Suppressor macrophage treated with lipopolysaccharide for 4 hours (primary cell): ENCODE measurements at places on chromosomes 3 and 15.

- peak; percentile 91 for DNase-seq
These were observed 13.3 kb upstream of the PAQR9 start for GRCh38 chr3:142976621-142977398.

DNA sequence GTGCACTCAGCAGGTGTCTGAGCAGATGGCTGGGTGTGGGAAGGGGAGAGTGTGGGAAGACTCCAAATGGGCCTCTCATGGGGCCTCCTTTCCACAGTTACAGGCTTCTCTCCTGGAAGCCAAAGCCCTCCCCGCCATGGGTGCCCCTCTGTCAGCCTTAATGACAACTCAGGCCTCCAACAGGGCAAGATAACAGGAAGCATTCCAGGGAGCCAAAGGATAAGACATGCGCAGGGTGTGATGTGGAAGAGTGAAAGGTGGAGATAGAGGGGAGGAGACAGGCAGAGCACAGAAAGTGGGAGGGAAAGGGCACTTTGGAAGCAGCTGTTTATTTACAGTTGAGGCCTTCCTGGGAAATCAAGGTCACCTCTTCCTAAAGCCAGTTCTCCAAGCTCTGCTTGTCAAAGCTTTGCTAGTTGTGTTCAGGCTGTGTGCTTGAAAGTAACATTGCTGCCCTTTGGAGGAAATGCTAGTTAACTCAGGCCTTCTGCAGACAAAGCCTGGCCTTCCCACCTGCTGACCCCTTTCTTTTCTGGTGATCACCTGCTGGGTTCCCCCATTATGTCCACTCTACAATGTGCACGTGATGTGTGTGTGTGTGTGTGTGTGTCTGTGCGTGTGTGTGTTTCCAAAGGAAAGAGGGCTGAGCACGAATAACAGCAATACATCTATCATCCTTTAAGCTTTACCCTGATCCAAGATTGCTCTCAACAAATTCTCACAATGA is 35.2 kb upstream of the SMAD3 start:
- no peak for DNase-seq

DNA sequence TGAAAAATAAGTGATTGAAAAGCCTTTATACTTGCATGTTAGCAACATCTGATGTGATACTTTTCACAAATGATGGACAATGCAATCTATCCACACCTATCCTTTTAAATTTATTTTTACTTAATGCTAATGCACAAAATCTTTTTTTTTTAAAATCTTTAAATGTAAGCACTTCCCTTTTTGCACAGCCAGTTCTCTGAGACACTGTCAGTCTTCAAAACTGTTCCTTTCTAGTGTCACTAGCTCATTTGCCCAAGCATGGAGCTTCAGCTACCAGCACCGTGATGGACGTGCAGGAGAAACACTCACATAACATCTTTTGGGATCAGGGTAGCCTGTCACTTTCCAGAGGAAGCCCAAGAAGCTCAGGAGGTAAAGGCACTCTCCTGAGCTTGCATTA is 50.1 kb downstream of the NR1D2 start:
- DNase-seq: no peak

GRCh38 chr15:83016906-83017305 is 5.5 kb upstream of the C15orf40 start:
- DNase-seq: peak; percentile 62

DNA sequence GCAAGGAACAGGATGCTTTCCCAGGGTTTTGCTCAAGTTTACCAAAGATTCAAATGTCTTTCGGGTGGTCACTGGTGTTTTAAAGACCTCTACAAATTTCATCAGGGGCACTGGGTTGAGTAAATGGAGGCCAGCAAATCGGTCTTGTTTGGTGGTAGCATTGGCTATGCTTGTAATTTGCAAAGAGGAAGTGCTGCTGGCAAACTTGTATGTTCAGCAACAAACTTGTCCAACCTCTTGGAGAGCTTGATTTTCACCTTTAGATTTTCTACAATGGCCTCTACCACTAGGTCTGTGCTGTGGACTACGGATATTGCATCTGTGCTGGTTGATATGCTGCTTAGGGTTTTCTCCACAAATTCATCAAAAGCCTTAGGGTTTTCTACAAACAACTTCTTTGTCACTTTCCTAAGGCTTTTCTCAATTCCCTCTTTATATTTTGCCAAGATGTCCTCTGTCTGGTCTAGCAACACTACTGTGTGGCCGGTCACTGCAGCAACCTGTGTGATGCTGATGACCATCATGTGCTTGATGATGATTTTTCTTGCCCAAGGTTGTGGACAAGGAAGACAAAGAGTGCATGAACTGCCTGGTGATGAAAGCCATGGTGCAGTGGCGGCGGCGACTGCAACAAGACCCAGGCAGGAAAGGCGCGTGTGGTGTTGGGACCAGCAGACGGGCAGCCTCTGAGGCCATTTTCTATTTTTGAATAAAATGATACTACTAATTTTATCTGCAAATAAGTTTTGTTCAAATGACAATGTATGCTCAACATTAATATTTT is 50.8 kb downstream of the RFX7 start:
- DNase-seq: no peak

- DNase-seq: peak; percentile 21
These were observed 12.1 kb downstream of the CHRNA7 start for GRCh38 chr15:32042269-32042972.

DNA sequence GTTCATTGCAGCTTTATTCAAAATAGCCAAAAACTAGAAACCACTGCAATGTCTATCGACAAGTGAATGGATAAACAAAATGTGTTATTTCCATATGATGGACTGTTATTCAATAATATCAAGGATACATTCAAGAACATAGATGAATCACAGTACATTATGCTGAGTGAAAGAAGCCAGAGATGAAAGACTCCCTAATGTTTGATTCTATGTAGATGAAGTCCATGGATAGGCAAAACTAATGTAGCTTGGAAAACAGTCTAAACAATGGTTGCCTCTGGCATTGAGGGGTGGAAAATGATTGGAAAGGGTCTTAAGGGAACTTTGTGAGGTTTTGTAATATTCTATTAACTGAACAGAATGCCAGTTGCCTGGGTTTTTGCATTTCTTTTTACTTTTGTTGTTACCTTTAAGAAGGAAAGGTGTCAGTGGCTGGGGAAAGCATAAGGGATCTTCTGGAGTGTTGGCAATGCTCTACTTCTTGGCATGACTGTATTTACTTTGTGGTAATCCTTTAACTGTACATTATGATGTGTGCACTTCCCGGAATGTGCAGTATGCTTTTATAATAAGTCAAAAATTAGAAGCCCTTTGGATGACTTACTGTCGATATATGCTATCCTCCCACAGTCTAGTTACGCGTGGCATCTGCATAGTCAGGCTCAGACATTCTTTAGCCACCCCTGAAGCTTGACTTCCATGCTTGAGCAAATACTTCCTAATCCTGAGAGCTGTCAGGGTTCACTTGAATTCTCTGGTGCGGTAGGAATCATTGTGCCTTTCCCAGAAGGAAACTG is 20.5 kb upstream of the ATP10A start:
- no peak for DNase-seq

DNA sequence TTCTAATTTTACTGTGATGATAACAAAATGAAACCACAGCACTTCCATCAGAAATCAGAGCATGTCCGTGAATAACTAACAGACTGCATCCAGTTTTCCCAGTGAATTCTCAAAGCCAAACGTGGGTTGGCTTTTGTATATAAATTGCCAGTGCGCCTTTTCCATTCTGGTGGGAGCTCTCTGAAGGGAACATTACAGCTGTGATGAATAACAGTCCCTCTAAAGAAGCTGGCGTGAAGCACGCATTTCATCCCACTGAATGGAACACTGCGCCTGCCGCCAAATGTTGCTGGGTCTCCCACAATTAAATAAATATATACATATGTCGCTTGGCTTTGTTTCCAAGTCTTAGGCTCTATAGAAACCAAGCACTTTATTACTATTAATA is 113.0 kb upstream of the PFN2 start:
- no peak for DNase-seq

DNA sequence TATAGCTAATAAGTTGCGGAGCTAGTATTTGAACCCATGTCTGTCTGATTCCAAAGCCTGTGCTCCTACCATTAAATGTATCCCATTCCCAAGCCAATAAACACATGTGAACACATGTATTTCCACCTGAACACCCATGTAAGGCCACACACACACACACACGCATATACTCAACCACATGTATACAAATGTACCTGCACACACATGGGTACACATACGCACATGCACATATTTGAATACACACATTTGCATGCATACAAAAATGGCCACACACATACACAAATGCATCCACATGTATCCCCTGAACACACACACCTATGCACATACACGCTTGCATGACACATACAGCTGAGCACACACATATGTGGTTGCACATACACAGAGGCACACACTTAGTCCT is 5.4 kb upstream of the MRPS22 start:
- no peak for DNase-seq

- no peak for DNase-seq
These were observed 51.7 kb upstream of the TRIM59 start for GRCh38 chr3:160501325-160501724.

DNA sequence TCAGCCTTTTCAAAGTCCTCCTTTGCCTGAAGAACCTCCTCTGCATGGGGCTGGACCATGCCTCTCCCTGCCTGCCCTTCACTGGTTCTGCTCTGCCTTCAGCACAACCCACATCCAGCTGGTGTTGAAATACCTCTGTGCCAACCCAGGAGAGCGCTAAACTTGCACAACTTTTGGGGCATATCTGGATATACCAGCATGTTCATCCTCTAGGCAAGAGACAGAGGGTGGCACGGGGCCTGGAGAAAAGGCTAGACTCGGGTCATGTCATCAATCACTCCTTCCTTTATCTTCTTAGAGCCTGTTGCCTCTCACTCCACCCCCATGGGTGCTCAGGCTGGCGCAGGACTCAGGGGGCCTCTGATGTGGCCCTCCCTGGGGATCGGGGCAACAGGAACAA is 4.8 kb downstream of the SEMA4B start:
- peak; percentile 32 for DNase-seq

DNA sequence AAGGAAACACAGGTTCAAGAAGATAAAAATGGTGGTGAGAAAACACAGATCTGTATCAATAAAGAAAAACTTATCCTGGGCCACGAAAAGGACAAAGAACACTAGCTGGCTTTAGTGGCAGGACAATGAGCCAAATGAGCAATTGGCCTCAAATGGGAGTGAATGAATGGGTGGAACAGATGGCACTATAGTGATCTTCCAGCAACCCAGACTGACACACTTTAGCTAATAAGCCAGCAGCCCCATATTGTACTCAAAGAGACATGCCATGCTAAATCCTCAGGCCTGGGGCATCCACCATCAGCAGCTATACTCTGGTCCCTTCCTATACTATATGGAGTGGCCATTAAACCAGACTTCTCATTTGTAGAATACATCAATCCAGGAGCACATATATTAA is 60.0 kb upstream of the GADL1 start:
- DNase-seq: no peak

GRCh38 chr3:69777582-69777967 is 38.3 kb downstream of the MITF start:
- no peak for DNase-seq

GRCh38 chr3:120039642-120040610 is 54.3 kb downstream of the GSK3B start:
- no peak for DNase-seq

DNA sequence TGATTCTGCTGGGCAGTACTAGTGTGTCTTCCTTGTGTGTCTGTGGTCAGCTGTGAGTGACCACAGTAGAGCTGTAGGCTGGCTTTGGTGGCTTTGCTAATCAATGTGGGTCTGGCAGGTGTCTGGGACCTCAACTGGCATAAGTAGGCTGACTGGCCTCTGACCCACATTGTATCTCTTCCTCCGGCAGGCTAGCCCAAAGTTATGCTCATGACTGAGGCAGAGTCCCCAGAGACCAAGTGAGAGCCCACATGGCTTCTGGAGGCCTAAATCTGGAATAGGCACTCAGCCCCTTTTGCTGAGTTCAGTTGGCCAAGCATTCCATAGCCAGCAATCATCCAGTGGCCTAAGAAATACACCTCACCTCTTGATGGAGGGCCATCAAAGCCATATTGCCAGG is 289.1 kb upstream of the SUCLG2 start:
- no peak for DNase-seq

- DNase-seq: no peak
These were observed 57.4 kb upstream of the PPARG start for GRCh38 chr3:12231431-12231830.

DNA sequence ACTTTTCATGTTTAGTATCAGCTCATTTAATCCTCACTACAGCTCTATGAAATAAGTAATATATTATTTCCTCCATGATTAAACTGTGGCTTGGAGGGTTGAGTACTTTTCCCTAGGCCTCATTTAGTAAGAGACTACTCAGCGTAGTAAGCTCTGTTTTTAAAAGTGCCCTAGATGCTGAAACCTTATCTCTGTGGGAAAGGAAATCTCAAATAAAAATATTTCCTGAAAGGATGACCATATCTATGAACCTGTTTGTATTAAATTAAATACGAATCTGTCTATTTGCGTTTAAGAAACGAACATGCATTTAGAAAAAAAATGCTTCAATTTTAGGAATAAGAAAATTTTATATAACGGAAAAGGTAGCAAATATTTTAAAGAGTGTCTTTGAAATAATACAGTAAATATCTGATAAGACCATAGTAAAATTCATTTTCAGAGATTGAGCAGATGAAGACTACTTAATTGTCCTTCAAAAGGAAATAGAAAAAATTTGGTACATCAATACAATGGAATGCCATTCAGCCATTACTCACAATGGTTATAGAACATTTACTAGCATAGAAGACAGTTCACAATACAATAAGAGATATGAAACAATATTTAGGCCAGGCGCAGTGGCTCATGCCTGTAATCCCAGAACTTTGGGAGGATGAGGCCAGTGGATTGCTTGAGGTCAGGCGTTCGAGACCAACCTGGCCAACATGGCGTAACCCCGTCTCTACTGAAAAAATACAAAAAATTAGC is 56.2 kb downstream of the ATG7 start:
- no peak for DNase-seq

- no peak for DNase-seq
These were observed 570.2 kb upstream of the ALCAM start for GRCh38 chr3:104796556-104796955.

GRCh38 chr3:128999102-128999501 is 2.0 kb upstream of the EFCC1 start:
- no peak for DNase-seq

DNA sequence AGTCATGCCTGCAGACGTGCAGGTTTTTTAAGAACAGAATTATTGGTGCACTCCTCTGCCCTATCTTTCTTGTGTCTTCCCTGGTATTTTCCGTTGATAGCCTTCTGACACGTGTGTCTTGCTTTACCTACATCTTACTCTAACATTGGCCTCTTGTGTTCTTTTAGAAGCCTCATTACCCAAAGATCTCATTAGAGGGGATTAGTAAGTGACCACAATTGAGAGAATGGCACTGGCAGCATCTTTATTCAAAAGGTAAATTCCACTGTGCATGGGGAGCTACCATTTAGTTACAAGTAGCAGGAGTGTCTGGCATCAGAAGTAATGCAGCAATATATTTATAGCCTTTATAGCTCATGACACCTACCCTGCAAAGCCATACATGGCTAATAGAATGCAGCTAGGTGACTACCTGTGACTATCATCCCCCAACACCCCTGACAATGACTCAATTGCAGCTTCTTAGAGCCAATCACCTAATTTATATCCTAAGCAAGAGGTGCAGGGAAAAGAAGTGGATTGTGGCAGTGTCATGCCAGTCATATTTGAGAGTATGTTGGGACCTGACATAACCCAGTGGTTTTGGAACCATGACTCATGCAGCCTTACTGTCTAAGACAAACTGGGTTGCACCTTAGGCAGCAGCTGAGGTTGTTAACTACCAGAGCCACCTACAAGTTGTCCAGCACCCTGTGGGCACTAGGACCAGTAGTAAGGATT is 164.8 kb downstream of the GRM7 start:
- no peak for DNase-seq

- peak; percentile 32 for DNase-seq
These were observed 25.8 kb upstream of the RSL24D1 start for GRCh38 chr15:55222588-55222987.

GRCh38 chr15:37619358-37620042 is 314.9 kb upstream of the TMCO5A start:
- DNase-seq: no peak
